ENCODE measurements at places on chromosomes 13 and 19. TPM values are rescaled to one million over a fixed set of nuclear protein-coding genes. Genes with fewer than 3 reads are reported as not detected.

- DNase-seq, result no peak
Observed at GRCh38 chr19:8257052-8257443, 47.9 kb downstream of the CERS4 start.

- no peak for DNase-seq
Observed at GRCh38 chr19:27776524-27776923, 1436.4 kb downstream of the UQCRFS1 start.

GRCh38 chr19:31073485-31074198 is 275.6 kb downstream of the TSHZ3 start:
- DNase-seq, result no peak

MED16 gene
- total RNA-seq, result 68.4 TPM

PCP2 gene
- 4.1 TPM for total RNA-seq

TEX29 gene
- not detected for total RNA-seq

ZNF730 gene
- total RNA-seq, result not detected

MBD3L2 gene
- not detected for total RNA-seq
